ENCODE measurements at places on chromosomes 4 and X.

- no peak for DNase-seq
Observed at GRCh38 chr4:8666581-8666980, 74.0 kb downstream of the CPZ start.

- DNase-seq = no peak
Observed at GRCh38 chr4:164906368-164906767, 29.4 kb downstream of the APELA start.

- no peak for DNase-seq
Observed at GRCh38 chrX:96394598-96394997, 290.0 kb upstream of the DIAPH2 start.

DNA sequence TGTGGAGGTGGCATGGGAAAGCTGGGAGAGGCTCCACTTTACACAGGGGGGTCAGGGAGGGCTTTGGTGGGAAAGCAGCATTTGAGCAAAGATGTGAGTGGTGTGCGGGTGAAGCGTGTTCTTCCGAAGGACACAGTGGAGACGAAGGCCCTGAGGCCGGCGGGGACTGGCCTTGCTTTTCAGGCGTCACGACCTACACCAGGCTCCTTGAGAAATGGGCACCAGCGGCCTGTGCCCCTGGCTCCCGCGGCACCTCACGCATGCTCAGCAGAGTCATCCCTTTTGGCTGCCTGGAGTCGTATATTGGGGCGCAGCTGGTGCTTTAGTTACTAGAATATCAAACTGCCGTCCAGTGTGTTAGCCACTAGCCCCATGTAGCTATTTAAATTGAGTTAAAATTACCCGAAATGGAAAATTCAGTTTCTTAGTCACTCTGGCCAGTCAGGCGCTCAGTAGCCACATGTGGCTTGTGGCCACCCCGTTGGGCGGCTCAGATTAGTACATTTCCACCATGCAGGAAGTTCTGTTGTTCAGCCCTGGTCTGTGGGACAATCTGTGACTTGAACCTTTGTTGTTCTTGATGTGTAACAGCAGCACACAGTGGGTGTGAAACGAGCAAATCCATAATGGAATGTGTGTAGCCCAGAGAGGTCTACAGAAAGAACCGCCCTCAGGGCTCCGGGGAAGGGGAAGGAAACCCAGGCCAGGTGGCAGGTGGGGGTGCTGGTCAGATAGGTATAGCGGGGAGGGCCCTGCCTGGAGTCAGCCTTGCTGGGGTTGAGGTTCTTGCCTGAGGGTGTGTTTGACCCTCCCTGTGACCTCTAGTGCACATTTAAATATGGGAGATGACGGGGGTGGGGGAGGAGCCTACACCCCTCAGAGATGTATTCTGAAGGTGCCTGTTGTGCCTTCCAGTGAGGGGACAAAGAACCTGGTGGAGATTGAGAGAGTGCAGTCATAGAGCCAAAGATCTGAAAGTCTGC is 30.4 kb downstream of the TBC1D14 start:
- DNase-seq = no peak

DNA sequence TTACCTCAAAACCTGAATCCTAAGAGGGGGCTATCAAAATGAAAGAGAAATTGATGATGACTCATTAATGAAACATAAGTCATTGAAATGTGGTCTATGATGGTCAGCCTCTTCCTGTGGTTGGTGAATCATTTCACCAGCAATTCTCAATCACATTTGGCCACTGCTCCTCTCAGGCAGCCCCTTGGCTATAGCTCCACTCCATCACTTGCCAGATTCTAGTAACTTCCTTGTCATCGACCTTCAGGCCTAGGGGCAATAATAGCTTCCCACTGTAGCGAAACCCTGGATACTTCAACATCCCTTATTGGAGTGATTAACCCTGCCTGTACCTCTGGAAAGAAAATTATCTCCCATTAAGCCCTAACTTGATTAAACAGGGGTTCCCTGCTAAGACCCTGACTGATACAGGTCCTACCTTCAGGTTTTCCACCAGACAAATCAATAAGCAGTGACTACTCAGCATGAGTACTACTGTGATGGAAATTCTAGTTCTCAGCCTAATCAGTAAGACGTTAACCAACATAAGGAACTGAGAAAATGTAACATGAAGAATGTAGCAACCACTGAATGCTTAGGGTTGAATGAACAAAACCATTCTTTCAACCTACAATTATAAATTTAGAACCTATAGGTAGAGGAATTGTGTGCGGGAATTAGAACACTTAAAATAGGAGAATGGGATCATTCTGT is 30.4 kb downstream of the ADH7 start:
- no peak for DNase-seq

Measured in NT2/D1 (cell line).